ENCODE measurements at places on chromosomes 2 and 18. TPM values are rescaled to one million over a fixed set of nuclear protein-coding genes. Genes with fewer than 3 reads are reported as not detected.

GRCh38 chr2:179528576-179529069, 264.0 kb upstream of the SESTD1 start:
- DNase-seq = no peak

GRCh38 chr2:99728166-99728565, 238.3 kb upstream of the REV1 start:
- no peak for DNase-seq

CAVIN2 gene
- 119 TPM for total RNA-seq

GRCh38 chr18:35026407-35027061, 14.7 kb upstream of the MAPRE2 start:
- DNase-seq = no peak

CABLES1 gene
- total RNA-seq = 3.2 TPM

KIF5C gene
- 0.52 TPM for total RNA-seq

- DNase-seq = no peak
Measured at GRCh38 chr2:58541511-58541910, 300.4 kb upstream of the FANCL start.

DNA sequence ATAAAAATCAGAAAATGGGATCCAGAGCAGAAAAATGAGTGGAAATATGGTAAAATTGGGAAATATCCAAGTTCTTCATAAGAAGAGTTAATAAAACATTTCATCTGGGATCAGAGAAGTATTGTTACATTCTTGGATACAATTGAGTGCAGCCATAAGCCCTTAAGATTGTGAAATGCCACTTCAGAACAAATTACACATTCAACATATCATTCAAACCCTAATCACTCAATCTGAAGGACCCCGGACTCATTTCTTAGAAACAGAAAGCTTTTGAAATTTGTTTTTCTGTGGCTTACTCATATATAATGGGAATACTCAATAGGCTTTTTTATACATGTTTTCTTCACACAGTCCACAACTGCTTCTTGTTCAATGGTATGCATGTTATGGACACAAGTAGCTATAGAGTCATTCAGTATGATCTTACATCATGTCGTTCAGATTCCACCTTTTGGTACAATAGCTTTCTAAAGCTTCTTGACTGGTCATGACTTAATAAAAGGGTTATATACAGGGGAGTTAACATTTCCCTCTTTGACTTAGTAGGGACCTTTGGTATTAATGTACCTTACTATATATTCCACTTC, 39.9 kb downstream of the SCN7A start:
- no peak for DNase-seq

DNA sequence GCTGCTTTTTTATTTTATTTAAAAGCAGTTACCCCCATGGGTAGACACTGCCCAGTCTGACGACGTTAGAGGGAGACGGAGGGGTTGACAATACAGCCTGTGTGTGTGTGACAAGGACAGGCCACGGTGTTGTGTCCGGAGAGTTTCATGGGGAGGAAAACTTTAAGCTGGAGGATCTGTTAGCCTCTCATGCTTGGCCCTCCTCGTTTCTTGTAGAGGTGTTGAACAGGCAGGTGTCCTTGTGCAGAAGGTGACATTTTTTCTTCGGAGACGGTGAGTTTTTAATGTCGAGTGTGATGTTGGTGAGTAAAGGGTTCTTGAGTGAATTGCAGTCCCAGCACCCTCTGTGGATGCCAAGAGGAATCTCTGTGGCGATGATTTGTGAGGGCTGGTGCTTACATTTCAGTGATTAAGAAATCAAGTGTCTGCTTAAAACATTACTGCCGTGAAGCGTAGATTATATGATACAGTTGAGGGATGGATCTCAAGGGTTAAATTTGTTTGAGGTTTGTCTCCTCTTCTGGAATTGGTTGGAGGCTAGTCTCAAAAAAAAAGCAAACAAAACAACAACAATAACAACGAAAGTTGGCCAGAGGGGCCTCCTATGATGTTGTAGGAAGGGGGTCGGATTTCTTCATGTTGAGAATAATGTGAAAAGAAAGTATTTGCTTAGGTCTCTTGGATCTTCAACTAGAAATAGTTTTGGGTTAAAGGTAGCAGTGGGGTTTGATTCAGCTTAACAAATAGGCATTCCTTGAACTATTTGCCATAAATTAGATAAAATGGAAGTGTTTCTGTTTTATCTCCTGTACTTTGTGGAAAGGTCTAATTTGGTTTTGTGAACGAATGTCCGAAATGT, 1.6 kb downstream of the NCOA1 start:
- no peak for DNase-seq

- DNase-seq = no peak
Measured at GRCh38 chr2:17573085-17573803, 32.7 kb downstream of the VSNL1 start.

DNA sequence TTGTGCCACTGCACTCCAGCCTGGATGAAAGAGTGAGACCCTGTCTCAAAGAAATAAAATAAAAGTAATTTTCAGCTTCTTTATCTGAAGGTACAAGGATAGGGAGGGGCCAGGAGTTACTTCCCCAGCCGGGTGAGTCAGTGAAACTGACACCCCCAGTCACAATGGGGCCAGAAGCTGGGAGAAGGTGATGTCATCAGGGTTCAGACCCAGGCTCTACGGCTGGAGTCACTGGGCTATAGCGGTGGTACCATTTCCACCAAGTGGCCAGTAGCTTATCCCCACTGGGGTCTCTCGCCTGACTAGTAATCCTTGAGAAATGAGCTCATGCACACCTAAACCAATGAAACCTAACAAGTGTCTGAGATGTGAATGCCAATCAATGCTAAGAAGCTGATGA, 107.9 kb downstream of the ALPK2 start:
- no peak for DNase-seq

CFAP65 gene
- total RNA-seq = not detected

TUBB8B gene
- not detected for total RNA-seq

DNA sequence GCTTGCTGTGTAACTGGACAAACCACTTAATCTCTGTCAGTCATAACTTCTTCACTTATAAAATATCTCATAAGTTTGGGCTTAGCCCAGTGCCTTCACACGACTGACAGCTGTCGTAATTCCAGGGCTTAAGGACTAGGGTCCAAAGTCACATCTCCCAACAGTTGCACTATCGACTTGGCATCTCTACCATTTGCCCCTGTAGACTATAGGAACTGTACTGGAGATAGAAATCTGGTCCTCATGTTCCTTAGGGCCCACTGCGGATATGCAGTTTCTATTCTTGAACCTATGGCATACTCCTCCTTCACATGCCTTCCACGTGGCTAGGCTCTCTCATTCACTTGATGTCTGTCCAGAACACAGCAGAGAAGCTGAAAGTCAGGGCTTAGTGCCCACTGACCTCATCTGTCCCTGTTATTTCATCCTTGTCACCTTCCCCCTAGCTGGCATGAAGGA, 2.7 kb downstream of the ABHD1 start:
- DNase-seq = no peak

KCNJ3 gene
- 2.0 TPM for total RNA-seq

Measured in left ventricle myocardium superior (tissue), 1 donor.